ENCODE measurements at places on chromosomes 7 and 10.

GRCh38 chr7:45187946-45188411, 30.4 kb downstream of the RAMP3 start:
- DNase-seq: no peak
- H3K27ac ChIP-seq: no peak overlapping the region
- H3K36me3 ChIP-seq: no peaks in the 10 kb centered on the region
- H3K4me1 ChIP-seq: no peaks in the 10 kb centered on the region

GRCh38 chr10:7438196-7438986, 27.6 kb upstream of the SFMBT2 start:
- H3K4me1 ChIP-seq: no peaks in the 10 kb centered on the region
- no peak for DNase-seq
- H3K4me3 ChIP-seq: no peak overlapping the region
- H3K36me3 ChIP-seq: no peaks in the 10 kb centered on the region
- H3K27me3 ChIP-seq: no peaks in the 10 kb centered on the region

DNA sequence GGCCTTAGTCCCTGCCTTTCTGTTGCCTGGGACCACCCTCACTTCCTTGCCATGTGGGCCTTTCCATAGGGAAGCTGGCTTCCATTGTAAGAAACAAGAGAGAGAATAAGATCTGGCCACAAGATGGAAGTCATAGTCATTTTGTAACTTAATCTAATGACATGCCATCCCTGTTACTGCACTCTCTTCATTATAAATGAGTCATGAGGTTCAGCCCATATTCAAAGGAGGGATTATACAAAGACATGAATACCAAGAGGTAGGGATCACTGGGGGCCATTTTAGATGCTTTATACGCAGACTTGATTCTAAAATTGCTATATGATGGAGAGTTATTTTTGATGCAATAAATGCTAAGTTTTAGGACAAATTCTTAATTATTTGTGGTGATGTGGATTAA, 75.2 kb upstream of the CELF2 start:
- H3K4me3 ChIP-seq: no peak overlapping the region
- no peaks in the 10 kb centered on the region for H3K4me1 ChIP-seq
- H3K27ac ChIP-seq: no peak overlapping the region
- H3K36me3 ChIP-seq: no peaks in the 10 kb centered on the region

DNA sequence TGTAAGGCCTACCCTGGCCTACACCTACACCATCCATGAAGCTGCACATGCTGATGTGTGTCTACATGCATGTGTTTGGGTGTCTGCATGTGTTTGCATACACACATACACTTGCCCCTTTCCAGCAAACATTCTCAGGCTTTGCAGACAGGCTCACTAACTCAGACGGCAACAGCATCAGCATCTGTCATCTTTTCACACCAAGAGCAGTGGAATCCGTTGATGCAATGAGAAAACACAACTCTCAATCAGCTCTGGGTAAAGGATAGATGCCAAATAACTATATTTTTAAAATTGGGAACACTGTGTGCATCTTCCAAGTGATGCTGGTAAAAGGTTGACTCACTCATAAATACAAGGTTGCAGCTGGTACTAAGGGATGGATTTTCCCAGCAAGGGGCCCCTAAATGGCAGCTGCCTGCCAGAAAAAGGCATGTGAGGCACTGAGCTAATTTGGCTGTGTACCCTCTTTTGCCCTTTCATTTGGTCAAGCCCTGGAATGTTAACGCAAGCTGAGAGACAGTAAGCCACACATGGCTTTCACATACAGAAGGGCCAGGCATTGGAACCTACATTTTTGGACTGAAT, 296.3 kb upstream of the NPSR1 start:
- no peak overlapping the region for H3K27ac ChIP-seq
- H3K36me3 ChIP-seq: no peaks in the 10 kb centered on the region
- no peak overlapping the region for H3K4me3 ChIP-seq
- DNase-seq: no peak
